Uterus (tissue), 4 donors: ENCODE measurements at places on chromosomes 1 and 21. TPM values are rescaled to one million over a fixed set of nuclear protein-coding genes. Genes with fewer than 3 reads are reported as not detected.

Gene ANGPTL1
- 150 TPM for total RNA-seq

Gene LORICRIN
- not detected for total RNA-seq

DNA sequence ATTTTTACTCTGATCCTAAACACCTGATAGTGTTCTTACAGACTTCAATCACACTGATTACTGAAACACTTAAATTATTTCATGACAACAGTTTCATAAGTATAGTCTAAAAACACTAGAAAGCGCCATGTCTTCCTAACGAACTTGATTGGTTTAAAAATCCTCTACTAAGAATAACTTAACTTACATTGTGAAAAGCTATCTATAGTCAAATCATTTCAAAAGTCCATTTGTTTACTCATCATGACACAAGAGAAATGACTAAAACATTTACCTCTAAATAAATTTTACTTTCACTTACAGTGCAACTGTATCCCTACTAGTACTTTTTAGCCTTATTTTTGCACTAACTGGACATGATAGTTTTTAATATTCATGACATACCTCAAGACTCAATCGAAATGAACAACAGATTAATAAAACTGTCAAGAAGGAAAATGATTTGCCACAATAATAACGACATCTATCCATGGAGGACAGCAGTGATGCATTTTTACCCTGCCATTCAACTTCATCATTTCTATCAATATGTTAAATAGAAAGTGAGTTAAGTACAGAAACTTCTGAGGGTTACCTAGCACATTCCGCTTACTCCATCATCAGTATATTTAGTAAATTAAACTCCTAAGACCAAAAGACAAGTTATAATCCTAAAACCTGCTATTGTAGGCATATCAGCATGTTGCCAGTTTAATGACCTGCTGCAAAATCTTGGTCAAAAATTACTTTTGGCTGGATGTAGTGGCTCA is 38.4 kb downstream of the AHCTF1 start:
- H3K27ac ChIP-seq = no peak overlapping the region
- no peaks in the 10 kb centered on the region for H3K36me3 ChIP-seq
- H3K27me3 ChIP-seq = no peaks in the 10 kb centered on the region
- no peak overlapping the region for H3K4me3 ChIP-seq

DNA sequence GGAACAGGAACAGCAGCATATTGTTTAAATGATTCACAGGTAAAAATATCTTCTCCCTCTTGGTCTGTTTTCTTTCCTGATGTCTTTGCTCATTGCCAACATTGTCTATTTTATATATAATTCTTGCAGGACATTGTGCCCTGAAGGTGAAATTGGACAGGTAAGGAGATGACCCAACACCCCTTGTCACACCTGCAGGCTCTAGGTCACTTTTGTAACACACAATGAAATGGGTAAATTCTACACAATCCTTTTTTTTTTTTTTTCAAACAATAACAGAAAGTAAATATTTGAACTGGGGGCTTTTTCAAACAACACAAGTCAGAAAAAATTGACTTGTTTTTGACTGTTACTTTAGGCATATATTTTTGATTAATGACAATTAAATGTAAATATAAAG is 62.9 kb upstream of the ERG start:
- no peak overlapping the region for H3K27ac ChIP-seq
- no peak for DNase-seq
- H3K36me3 ChIP-seq = no peaks in the 10 kb centered on the region
- no peaks in the 10 kb centered on the region for H3K27me3 ChIP-seq

DNA sequence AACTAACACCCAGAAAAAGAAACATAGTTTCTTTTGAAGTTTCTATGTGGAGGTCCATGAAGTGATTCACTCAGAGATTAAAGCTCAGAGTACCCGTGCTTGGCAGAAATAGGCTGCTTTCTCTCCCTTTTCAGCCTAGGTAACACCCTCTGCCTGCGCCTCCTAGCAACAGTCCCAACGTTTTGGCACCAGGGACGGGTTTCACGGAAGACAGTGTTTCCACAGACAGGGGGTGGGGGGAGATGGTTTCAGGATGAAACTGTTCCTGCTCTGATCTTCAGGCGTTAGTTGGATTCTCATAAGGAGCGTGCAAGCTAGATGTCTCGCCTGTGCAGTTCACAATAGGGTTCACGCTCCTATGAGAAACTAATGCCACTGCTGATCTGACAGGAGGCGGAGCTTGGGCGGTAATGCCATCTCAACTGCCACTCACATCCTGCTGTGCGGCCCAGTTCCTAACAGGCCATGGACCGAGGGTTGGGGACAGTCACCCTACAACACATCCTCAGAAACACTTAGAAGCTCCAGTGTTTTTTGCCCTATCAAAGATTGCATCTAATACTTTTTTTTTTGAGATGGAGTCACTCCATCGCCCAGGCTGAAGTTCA is 53.2 kb downstream of the CHML start:
- no peak overlapping the region for H3K27ac ChIP-seq
- no peaks in the 10 kb centered on the region for H3K36me3 ChIP-seq
- no peak for DNase-seq
- H3K4me3 ChIP-seq = no peak overlapping the region

GRCh38 chr1:67524143-67525052 is 94.2 kb upstream of the SERBP1 start:
- no peaks in the 10 kb centered on the region for H3K36me3 ChIP-seq
- no peak for DNase-seq
- no peak overlapping the region for H3K4me3 ChIP-seq
- no peaks in the 10 kb centered on the region for H3K4me1 ChIP-seq
- no peaks in the 10 kb centered on the region for H3K27me3 ChIP-seq

DNA sequence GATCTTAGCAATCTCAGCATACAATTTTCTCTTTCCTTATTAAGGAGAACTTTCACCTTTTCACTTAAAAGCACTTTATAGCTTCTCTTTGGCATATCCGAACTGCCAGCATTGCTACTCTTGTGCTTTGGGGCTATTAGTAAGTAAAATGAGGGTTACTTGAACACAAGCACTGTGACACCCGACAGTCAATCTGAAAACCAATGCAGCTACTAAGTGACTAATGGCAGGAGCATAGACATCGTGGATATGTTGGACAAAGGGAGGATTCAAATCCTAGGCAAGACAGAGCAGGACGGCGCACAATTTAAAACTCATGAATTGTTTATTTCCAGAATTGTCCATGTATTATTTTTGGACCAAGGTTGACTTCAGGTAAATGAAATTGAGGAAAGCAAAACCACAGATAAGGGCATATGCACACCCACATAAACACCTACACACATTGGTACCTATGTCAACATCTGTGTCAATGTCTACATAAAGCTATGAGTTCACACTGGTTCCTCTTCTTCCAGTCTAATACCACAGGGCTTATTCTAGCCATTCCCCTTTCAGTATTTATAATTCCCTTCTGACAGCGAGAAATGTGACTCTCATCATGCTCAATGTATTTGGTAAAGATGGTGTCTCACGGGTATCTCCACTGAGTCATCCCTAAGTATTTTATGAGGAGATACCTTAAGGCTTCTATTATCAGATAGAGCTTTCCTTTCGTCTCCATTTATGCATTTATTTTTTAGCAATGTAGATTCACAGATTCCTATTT is 75.3 kb upstream of the RALGPS2 start:
- no peak for DNase-seq
- no peaks in the 10 kb centered on the region for H3K27me3 ChIP-seq
- H3K27ac ChIP-seq = no peak overlapping the region
- H3K4me3 ChIP-seq = no peak overlapping the region
- no peaks in the 10 kb centered on the region for H3K36me3 ChIP-seq
- H3K4me1 ChIP-seq = no peaks in the 10 kb centered on the region

Gene FAM163A
- total RNA-seq = 0.21 TPM

DNA sequence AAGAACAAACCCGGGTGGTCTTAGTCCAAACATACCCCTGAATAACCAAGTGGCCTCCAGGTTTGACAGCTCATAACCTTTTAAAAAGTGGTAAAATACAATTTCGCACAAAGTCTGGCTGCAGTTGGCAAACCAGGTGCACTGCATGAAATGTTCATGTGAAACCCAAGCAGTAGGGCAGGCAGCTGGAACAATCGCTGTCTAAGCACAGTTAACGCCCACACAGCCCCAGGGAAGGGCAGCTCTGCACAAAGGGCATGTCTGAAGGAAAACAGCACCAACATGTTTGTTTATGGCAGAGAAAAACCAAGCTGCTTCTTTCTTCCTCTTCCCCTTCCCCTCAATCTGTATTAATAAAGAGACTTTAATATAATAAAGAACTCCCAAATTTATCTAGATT is 49.5 kb downstream of the KIAA1614 start:
- no peaks in the 10 kb centered on the region for H3K36me3 ChIP-seq
- no peak overlapping the region for H3K27ac ChIP-seq
- no peak overlapping the region for H3K4me3 ChIP-seq
- DNase-seq = no peak
- H3K4me1 ChIP-seq = no peaks in the 10 kb centered on the region
- no peaks in the 10 kb centered on the region for H3K27me3 ChIP-seq

DNA sequence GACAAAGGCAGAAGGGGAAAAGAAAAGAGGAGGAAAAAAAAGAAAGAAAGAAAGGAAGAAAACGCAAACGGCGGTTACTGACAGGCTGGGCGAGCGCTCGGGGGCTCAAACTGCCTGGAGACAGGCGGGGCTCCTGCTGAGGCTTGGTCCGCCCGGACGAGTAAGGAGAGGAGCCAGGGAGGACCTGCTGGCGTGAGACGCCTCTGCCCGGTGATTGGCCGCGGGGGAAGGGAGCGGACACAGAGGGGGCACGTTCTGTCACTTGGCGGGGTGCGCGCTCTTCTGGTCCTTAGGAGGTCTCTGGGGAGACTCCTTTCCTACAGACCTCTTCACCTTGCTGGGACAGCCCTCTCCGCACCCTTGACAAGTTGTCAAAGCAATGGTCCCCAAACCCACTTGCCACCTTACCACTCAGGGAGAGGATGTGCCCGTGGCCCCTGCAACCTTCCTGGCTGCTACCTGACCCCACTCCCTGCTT is 791 bp upstream of the PIK3R3 start:
- no peak for DNase-seq
- peak overlapping the region; percentile 96 for H3K27ac ChIP-seq

- no peaks in the 10 kb centered on the region for H3K36me3 ChIP-seq
- H3K4me1 ChIP-seq = no peaks in the 10 kb centered on the region
- DNase-seq = no peak
- H3K27ac ChIP-seq = no peak overlapping the region
- H3K27me3 ChIP-seq = no peaks in the 10 kb centered on the region
- H3K4me3 ChIP-seq = no peak overlapping the region
Measured at GRCh38 chr21:22993822-22994574, 1995.8 kb downstream of the NCAM2 start.

GRCh38 chr1:34918977-34919561 is 10.4 kb downstream of the DLGAP3 start:
- H3K36me3 ChIP-seq = no peaks in the 10 kb centered on the region
- H3K4me3 ChIP-seq = no peak overlapping the region
- H3K4me1 ChIP-seq = no peaks in the 10 kb centered on the region

Gene OVAAL
- total RNA-seq = not detected

DNA sequence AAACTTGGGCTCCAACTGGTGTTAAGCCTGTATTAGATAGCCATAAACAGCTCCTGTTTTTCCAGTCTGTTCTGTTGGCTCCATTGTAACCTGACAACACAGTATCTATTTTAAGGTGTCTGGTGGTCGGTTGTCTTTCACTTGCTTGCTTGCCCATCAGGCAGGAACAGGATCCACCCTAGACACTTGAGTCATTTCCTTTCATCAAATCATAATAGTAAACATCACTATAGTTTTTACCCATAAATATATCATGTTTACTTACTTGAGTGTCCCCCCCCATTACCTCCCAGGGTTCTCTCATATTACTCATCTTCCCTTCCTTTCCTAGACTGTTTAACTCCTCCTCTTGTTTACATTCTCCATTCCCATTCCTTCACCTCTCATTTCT is 2.9 kb downstream of the DDI2 start:
- no peak overlapping the region for H3K4me3 ChIP-seq
- no peak for DNase-seq
- no peaks in the 10 kb centered on the region for H3K36me3 ChIP-seq

DNA sequence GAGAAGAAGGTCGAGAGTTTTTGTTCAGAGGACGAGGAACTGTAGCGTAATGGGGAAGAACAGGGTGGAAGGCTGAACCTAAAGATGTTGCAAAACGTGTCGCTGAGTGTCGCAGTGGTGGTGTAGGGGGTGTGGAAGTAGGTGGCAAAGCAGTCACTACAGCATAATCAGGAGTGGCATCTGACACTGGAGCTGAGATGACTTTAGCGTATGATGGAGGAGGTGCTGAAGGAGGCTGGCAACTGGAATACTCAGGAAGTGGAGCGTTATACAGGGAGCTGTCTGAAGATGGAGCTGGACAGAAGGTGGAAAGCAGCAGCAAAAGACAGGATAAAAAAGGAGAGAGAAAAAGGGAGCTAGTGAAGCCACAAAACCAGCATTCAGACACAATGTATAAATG is 89.9 kb upstream of the LBR start:
- no peaks in the 10 kb centered on the region for H3K27me3 ChIP-seq
- no peak overlapping the region for H3K27ac ChIP-seq
- no peak overlapping the region for H3K4me3 ChIP-seq
- DNase-seq = no peak
- no peaks in the 10 kb centered on the region for H3K4me1 ChIP-seq

DNA sequence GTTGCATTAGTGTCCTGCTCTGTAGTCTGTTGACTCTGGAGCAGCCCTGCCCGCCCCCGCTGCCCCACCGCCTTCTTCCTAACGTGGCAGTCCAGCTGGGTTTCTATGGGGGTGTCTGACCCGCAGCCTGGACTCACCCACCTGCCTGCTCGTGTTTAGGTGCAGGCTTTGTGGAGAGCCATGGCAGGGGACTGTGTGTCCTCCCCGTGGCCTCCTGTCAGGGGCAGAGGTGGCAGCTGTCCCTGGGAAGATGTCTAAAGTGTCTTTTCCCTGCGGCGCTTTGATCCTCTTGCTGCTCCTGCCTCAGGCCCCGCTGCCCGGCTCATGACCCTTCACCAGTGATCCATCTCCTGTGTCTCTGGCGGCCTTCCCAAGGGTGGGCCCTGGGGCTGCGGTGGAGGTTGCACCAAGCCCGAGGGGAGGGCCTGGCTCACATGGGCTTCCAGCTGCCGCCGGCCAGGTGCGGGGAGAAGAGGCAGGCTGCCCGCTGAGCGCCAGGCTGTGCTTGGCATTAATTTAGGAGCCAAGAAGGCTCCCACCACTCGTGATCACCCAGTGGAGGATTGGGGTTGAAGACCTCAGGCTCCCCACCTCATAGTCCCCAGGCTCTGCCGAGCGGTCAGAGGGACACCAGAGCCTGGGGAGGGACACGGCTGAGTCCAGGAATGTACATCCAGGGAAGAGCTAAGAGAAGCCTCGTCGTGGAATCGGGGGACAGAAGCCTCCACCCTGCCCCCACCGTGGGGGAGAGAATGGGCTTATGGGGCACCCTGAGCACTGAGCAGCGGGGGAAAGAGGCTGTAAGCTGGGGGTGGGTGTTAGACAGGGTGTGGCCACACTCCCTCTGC is 44.1 kb downstream of the COL18A1 start:
- H3K36me3 ChIP-seq = no peaks in the 10 kb centered on the region
- no peak overlapping the region for H3K27ac ChIP-seq
- no peaks in the 10 kb centered on the region for H3K27me3 ChIP-seq

GRCh38 chr21:35921471-35921870 is 138.9 kb downstream of the SETD4 start:
- no peak overlapping the region for H3K27ac ChIP-seq
- no peaks in the 10 kb centered on the region for H3K4me1 ChIP-seq
- no peaks in the 10 kb centered on the region for H3K36me3 ChIP-seq
- no peak for DNase-seq
- no peak overlapping the region for H3K4me3 ChIP-seq
- H3K27me3 ChIP-seq = no peaks in the 10 kb centered on the region
